ENCODE measurements at places on chromosomes 5 and 9. TPM values are rescaled to one million over a fixed set of nuclear protein-coding genes. Genes with fewer than 3 reads are reported as not detected.

RAPGEF1 gene
- polyA plus RNA-seq, result 40.3 TPM

PPP2CA gene
- 229 TPM for polyA plus RNA-seq

CCL19 gene
- polyA plus RNA-seq, result not detected

LECT2 gene
- 2.3 TPM for polyA plus RNA-seq

ACSL6 gene
- polyA plus RNA-seq, result 2.1 TPM

LRRC14B gene
- polyA plus RNA-seq, result 0.13 TPM

PCDHB10 gene
- 6.8 TPM for polyA plus RNA-seq

CNTFR gene
- polyA plus RNA-seq, result 29.9 TPM

IFNA21 gene
- not detected for polyA plus RNA-seq

- no peak for DNase-seq
Observed at GRCh38 chr9:134356496-134357470, 30.5 kb downstream of the RXRA start.

DNA sequence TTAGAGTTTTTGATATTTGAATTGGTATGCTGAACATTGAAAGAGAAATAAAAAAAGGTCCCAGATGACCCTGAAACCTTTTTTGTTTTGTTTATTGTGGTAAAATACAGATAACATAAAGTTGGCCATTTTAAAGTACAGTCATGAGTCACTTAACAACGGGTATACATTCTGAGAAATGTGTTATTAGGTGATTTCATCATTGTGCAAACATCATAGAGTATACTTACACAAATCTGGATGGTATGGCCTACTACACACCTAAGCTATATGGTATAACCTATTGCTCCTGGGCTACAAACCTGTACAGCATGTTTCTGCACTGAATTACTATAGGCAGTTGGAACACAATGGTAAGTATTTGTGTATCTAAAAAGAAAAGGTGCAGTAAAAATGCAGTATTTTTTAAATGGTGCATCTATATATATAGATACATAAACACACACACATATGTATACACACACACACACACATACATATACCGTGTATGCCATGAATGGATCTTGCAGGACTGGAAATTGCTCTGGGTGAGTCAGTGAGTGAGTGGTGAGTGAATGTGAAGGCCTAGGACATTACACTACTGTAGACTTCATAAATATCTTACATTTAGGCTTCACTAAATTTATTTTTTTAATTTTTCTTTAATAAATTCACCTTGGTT lies 31.0 kb downstream of the TTC1 start:
- no peak for DNase-seq

DNA sequence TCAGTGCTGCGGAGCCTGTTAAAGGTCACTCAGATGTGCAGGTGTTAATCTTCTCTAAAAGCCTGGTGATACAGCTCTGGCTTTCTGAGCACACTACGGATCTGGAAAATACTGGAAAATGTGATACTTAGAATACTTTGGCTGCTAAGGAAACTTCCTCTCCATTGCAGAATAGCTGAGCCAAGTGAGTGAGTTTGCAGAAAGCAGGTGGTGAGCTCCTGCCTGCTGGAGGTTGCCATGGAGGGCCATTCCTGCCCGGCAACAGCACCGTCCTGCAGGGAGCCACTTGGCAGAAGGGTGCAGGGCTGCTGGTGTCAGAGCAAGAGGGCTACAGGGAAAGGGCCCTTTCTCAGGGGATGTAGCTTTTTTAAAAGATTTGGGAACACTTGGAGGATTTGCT lies 40.7 kb downstream of the SECISBP2 start:
- no peak for DNase-seq

- no peak for DNase-seq
Observed at GRCh38 chr9:129476821-129477611, 143.9 kb downstream of the C9orf50 start.

DNA sequence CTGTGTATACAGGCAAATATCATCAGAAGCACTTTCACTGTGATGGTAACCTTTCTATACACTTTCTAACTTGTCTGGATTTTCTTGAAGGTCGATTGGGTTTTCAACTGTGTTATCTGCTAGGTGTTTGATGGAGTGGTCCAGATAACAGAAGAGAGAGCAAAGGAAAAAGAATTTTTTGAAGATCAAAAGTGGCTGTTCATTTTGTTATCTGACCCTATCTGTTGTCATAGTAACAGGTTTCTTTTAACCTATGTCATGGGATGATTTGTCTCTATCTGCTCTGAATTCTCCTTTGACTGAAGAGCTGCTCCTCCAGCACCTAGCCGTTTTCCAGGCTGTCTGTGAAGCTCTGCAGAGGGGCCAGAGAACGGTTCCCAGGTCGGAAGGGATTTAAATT lies 77.8 kb upstream of the IRX2 start:
- no peak for DNase-seq

DNA sequence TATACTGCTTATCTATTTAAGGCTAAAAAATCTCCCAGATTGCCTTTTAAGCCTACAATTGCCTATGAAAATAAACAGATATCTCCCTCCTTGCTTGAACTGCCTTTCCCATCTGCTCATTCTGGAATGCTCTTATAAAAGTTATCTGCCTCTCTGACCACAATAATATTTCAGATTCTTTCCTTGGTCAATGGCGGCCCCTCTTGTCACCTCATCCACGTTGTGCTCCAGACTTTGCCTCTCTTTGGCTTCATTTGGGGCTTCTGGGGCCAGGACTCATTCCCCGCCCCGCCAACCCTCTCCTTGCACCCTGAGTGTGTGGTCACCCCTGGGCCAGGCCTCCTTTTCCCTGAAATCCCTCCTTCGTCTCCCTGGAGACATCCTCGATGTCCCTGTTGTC lies 110.0 kb upstream of the RPS23 start:
- no peak for DNase-seq

DNA sequence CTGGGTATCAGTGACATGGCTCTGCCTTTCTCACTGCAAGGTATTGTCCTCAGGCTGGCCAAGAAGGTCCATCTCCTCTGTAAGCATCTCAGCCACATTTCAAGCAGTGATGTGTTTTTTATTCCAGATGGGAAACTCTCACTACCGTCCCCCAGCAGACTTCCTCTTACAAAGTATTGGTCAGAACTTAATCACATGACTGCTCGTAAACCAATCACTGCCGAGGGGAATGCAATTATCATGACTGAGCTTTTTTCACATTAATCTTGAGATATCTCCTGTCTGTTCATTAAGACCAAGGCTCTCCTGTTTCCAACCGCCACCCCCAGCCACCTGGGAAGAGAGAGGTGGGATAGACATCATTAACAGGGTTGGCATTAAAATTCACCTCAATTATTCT lies 76.4 kb downstream of the BNC2 start:
- DNase-seq, result no peak

GRCh38 chr9:118091711-118092500 lies 387.7 kb downstream of the TLR4 start:
- DNase-seq, result no peak

DNA sequence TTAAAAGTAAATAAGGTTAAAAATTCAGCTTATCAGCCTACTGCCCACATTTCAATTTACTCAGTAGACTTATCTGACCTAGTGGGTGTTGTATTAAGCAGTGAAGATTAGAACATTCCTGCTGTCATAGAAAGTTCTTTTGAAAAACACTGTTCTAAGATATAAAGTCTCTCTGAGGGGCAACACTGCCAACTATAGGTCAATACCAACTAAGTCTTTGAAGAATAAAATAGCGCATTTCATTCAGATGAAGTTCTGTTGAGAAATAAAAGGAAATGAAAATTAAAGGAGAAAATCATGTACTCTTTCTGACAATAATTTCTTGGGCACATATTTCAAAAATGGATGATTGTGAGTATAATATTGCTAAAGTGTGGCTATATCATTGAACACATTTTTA lies 86.8 kb downstream of the PTPRD start:
- no peak for DNase-seq

DNA sequence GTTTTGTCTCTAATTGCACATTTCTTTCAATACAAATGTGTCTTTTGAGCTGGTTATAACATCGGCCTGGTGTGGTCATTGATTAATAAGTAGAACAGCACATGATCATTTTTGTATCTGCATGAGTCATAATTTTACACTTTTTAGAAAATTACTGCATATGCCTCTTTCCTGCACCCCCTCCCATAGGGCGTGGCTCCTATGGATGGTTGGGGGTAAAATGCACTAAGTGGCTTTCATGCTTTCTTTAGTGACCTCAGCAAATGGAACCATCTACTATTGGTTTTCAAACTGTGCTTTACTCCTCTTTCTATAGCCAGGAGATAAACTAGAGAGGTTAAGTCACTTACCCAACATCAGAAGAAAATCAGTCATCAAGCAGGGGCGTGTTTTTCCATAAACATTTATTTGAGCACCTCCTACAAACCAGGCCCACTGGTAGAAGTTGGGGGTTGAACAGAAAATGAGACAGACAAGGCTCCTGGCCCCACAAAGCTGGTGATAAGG lies 3.8 kb downstream of the ANXA6 start:
- DNase-seq, result no peak

- DNase-seq, result peak; percentile 17
Observed at GRCh38 chr9:96020792-96021550, 145.5 kb downstream of the ERCC6L2 start.

GRCh38 chr9:98983295-98984268 lies 39.9 kb downstream of the COL15A1 start:
- no peak for DNase-seq

DNA sequence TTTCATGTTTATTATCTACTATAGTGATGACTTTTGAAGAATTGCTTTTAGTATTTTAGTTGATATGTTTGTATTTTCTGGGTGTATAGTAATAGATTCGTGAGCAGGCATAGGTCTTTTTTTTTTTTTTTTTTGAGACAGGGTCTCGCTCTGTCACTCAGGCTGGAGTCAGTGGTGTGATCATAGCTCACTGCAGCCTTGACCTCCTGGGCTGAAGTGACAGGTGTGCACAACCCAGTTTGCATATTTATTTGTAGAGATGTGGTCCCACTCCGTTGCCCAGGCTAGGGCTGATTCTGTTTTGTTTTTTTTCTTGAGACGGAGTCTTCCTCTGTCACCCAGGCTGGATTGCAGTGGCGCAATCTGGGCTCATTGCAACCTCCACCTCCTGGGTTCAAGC lies 11.9 kb downstream of the ERBIN start:
- no peak for DNase-seq

- DNase-seq, result no peak
Observed at GRCh38 chr5:22850981-22851380, 2.2 kb downstream of the CDH12 start.

GRCh38 chr5:352639-353611 lies 31.4 kb downstream of the AHRR start:
- DNase-seq, result no peak

- DNase-seq, result no peak
Observed at GRCh38 chr9:137099231-137099630, 12.4 kb downstream of the MAN1B1 start.

DNA sequence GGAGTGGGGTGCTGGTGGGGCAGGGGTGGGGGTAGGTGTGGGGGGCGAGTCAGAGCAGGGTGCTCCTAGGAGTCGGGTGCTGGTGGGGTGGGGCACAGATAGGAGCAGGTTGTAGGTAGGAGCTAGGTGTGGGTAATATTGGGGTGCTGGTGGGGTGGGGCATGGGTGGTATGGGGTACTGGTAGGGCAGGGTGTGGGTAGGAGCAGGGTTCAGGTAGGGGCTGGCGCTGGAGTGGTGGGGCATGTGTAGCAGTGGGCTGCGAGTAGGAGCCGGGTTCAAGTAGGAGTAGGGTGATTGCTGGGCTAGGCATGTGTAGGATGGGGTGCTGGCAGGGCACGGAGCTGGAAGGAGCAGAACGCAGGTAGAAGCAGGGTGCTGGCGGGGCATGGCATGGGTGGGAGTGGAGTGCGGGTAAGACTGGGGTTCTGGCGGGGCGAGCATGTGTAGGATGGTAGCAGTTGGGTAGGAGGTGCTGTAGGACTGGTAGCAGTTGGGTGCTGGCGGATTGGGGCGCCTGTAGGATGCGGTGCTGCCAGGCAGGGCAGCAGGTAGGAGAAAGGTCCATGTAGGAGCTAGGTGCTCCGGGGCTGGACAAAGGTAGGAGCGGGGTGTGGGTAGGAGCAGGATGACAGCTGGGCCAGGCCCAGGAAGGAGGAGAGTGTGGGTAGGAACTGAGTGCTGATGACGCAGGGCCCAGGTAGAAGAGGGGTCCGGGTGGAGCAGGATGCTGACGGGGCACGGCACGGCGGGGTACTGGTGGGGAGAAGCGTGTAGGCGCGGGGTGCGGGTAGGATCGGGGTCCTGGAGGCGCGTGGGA lies 105.5 kb upstream of the SIMC1 start:
- no peak for DNase-seq

DNA sequence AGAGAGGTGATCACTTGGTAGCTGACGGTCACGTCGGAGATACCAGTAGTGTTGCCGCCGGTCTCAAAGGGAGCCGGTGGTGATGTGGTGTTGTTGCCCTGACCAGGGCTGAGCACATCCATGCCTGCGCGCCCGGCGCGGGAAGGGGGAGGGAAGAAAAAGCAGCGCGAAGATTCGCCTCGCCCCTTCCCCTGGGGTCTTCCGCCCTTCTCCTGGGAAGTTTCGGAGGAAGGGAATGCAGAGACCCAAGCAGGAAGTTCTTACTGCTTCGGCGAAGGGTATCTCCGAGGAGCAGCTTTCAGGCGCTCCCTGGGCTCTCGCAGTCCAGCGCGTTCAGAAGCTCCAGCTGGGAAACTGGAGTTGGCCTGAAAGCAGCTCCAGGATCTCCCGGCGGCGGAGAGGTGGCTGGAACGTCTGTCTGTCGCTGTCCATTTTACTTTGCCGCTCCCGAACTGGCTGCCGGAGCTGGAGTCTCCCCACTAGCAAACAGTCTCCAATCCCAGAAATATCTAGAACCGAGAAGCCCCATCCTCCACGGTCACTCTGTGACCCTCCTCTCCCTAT lies 565 bp downstream of the HTR1A start:
- no peak for DNase-seq

DNA sequence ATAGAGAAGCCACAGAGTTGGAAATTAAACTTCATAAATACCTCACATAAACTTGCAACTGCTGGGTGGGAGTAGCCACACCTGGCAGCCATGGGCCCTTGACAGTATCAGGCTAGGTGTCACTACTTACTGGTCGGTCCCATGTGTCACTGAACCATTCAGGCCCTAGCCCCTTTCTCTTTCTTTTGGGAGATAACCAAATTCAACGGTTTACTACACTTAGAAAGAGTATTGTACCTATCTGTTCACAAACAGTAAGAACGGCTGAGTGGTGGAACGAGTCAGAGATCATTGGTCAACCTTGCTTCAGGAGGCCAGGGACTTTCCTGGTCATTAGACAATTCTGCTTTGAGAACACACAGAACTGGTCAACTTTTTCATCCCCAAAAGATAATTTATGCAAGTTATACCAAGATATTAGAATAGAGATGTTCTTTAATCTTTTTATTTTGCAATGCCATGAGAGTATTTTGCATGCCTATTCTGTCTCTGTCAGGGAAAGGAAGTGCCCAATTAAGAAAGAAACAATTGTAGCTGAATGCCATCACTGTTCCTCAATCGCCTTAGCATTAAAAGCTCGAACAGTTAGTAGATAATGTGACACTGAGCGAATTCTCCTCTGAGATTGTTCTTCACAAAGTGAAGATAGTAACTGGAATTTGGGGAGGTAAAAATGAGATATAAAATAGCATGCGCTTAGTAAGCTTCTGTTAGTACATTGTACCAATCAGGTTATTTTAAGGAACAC lies 50.9 kb downstream of the GOLPH3 start:
- DNase-seq, result no peak

DNA sequence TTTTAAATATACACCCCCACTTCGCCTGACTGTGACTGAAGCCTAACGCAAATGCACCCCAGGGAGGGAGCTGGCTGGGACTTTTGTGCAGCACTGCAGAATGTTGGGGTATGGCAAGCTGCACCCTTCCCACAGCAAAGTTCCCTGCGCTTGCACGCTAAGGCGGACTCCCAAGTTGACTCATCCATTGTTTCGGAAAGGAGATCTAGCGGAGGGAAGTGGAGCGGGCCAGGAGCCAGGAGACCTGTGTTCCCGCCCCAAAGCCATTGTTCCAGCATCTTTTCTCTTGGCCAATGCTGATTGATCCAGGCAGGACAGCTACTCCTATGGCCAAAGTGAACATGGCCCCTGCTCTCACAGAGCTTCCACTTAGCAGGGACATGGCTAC lies 202.9 kb downstream of the AOPEP start:
- no peak for DNase-seq

Data from renal cortex interstitium (tissue), 15 donors.